ENCODE measurements at places on chromosomes 4 and X.

GRCh38 chr4:122122083-122122482 lies 30.0 kb upstream of the BLTP1 start:
- no peak for DNase-seq

DNA sequence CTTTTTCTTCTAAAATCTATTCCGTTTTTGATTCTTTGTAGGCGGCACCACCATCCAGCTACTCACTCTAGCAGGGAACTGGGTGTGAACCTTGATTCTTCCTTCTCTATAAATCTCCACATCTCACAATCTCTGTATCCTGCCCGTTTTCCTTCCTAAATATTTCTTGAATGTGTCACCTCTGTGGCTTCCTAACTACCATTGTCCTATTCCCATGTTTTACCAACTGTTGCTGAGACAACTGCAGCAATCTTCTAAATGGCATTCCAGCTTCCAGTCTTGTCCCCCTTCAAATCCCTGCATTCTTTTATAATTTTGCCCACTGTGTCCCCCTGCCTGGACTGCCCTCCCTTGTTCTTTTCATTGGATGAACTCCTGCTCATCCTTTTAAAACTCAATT lies 641.3 kb downstream of the RPA4 start:
- no peak for DNase-seq

DNA sequence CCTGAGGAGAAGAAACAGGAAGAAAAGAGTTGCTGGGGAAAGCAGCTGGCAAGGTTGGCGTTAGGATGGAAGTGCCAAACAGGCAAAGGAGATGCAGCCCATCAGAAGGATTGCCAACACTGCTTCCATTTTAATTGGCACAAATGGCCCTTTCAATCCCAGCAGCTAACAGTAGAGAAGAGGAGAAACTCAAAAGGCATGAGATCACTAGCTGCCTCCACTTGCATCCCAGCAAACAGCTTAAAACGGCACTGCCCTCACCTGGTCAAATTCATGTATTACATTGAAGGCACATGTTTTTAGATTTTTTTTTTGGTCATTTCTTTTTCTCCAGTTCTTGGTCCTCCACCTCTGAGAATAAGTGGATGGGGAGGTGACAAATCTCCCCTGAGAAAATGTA lies 14.9 kb upstream of the LOC101059915 start:
- peak; percentile 67 for DNase-seq

- DNase-seq: no peak
Measured at GRCh38 chr4:24805566-24805965, 10.2 kb downstream of the SOD3 start.

DNA sequence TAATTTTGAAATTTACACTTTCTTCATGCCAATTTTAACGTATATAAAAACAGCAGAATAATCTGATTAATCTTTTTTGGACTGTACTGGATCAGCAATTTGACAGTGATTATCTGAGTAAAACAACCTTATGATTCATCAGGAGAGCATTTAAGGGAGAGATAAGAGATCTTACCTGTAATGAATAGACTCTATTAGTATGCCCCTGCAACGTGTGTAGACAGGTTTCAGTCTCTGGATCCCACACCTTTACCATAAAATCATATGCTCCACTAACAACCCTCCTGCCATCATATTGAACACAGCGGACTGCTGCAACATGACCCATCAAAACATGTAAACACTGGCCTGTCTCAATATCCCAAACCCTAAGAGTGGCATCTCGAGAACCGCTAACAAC lies 210.1 kb downstream of the FBXW7 start:
- DNase-seq: no peak

DNA sequence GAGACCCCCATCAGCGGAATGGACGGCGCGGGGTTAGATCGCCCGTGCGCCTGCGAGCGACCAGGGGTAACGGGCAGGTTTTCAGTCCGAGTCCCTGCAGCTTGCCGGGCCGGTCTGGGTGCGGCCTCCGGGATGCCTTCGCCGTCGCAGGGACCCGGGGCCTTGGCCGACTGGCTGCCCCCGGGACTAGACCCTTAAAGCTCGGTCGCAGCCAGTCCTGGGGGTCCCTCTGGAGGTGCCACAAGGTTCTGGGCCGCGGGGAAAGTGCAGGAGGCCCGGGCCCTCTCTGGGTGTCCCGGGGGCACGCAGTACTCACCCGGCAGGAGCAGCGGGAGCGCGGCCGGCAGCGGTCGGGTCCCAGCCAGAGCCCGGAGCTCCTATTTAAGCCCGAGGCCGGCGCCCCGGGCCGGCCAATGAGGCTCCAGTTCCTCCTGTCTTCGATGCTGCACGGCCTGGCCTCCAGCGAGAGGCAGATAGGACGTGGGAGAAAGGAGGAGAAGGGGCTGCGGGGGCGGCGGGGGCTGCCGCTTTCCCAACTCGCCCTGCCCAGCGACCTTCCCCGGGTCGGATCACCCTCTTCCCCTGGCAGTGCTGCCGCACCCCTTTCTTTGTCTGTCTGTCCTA lies at the start of gene SPON2:
Gene SPON2, minus strand, starts transcription at position 356 of the 624 bp plus-strand sequence.
- peak; percentile 66 for DNase-seq

GRCh38 chr4:85737254-85737653 lies 262.3 kb downstream of the ARHGAP24 start:
- DNase-seq: no peak

DNA sequence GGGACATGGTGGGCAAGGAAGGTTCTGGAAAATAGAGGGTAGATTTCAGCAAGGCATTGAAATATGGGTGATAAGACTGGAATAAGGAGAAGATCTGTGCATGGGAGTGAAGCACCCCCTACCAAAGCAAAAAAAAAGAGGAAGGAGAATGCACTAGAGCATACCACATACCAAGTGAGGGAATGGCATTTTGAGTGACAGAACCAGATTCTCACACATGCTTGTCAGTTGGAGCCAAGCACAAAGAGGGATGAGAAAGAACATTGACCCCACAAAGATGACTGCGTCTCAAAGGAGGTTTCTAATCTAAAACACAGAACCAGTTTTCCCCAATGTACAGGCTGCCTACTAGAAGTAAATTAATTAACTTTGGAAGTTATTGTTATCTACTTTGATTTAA lies 140.3 kb upstream of the SMAD1 start:
- no peak for DNase-seq

DNA sequence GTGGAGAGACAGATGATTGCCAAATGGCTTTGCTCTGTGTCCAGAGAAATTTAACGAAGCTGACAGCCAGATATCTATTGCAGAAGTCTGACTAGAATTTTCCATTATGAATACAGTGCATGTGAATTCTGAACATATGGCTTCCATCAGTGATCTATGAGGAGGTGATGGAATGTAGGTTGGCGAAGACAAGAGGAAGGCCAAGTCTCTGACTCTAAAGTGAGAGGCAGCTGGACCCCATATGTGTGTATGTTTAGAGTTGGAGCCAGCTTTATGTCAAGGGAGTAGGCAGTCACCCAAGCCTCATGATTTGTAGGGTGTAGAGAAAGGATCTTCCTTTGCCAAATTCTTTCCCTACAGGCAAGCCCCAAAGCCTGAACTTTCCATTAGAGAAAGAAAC lies 76.2 kb upstream of the TEX13D start:
- DNase-seq: no peak

GRCh38 chr4:132316738-132317137 lies 832.4 kb upstream of the PCDH10 start:
- no peak for DNase-seq

DNA sequence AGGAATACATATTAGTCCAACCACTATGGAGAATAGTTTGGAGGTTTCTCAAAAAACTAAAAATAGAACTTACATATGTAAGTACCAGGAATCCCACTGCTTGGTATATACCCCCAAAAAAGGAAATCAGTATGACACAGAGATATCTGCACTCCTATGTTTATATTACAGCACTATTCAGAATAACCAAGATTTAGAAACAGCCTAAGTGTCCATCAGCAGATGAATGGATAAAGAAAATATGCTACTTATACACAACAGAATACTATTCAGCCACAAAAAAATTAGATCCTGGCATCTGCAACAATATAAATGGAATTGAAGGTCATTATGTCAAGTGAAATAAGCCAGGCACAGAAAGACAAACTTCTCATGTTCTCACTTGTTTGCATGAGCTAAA lies 27.5 kb upstream of the ABCG2 start:
- no peak for DNase-seq

- DNase-seq: no peak
Measured at GRCh38 chr4:166274136-166274761, 401.2 kb downstream of the TLL1 start.

GRCh38 chrX:10001496-10001895 lies 34.3 kb downstream of the CLDN34 start:
- DNase-seq: no peak

- DNase-seq: no peak
Measured at GRCh38 chr4:67556436-67556835, 2.1 kb upstream of the STAP1 start.

- DNase-seq: peak; percentile 33
Measured at GRCh38 chrX:75522565-75523431, at the start of gene ZDHHC15. ZDHHC15 (minus strand) TSS chrX:75523037; CDS start chrX:75523024, 13 bp downstream.

DNA sequence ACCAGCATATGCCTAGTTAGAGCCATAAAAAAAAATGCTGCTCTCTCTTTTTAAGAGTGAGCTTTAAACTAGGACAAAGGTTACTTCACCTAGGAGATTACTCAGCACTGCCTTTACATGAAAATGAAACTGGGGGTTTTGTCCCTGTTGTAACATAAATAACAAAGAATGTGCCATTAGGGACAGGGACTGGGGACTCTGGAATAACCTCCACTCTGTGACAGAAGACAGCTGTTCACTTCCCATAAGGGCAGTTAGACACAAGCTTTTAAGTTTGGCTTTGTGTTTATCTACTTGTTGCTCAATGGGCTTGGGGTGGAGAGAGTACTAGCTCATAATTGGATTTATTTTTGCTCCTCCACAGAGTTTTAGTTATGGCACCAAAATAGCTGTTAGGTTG lies 11.9 kb downstream of the ENPEP start:
- DNase-seq: peak; percentile 42

All from suppressor macrophage treated with lipopolysaccharide for 1 hour (primary cell).